ENCODE measurements at places on chromosomes 7 and 10.

GRCh38 chr10:64090865-64091264 lies 569.7 kb downstream of the REEP3 start:
- no peak for DNase-seq

GRCh38 chr7:94410413-94411187 lies 15.9 kb downstream of the COL1A2 start:
- no peak for DNase-seq

GRCh38 chr10:11594589-11595394 lies 16.7 kb downstream of the USP6NL start:
- no peak for DNase-seq

- no peak for DNase-seq
Measured at GRCh38 chr7:36514289-36515243, 124.9 kb downstream of the ANLN start.

DNA sequence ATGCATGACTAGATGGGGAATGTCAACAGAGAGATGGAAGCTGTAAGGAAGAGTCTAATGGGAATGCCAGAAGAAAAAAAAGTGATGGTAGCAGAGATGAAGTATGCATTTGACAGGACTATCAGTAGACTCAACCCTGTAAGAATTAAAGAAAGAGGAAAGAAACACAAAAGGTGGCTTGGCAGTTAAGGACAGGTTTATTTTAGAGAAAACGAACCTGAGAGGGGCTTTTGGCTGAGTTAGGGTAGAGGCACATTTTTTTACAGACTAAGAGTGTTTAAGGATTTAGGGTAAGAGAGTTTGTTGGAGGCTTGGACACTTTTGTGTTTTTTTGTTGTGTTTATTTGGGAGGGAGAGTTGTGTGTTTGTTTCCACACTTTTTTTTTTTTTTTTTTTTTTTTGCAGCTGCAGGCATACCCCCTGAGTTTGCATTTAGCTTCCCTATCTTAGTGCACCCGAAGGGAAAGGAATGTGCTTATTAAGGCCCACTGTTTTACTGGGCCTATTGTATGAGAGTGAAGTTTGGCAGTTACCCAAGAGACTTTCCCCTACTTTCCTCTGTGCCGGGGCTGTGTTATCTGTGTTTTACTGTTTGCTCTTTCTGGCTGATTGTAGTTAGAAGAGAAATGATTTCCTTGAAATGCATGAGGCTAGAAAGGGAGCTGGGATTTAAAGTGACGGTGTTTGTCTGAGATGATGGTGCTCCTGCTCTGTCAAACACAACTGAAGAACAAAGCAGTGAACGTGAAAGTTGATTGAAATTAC lies 32.0 kb downstream of the NPVF start:
- no peak for DNase-seq

DNA sequence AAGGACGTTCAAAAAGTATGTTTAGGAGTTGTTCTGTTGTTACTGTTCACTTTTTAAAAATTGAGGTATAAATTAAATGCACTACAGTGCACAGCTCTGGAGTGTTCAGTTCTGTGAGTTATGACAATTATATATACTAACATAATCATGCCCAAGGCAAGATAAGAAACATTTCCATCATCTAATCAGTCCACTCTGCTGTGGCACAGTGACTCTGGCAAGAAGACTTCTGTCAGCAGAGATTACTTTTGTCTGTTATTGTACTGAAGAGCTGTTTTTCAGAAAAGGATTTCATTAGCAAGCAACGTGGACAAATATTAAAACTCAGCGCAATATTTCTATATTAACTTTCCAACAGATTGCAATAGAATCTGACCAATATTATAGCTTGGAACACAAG lies 32.0 kb downstream of the ICA1 start:
- no peak for DNase-seq

DNA sequence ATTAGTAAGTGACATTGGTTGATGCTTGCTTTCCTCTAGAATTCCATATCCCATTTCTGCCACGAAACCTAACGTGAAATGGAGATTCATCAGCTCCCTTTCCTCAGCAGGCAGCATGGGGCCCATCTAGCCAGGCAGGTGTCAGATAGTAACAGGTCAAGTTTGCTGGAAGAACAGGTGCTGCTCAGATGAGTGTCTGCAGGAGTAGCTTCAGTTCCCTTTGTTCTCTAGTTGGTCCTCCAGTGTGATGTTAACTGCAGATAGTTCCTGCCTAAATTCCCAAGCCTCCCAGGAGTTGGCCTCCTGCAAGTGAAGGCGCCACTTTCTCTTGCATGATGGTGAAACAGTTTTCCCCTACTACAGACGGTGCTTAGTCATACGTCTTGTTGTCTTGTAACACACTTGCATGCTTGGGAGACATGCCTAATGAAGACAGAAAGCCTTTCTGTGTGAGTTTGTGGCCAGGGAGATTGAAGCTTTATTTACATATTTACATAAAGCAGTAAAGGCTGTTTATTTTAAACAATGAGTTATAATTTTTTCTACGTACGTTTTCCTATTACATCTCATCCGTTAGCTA lies 175.4 kb downstream of the CHN2 start:
- DNase-seq, result no peak

DNA sequence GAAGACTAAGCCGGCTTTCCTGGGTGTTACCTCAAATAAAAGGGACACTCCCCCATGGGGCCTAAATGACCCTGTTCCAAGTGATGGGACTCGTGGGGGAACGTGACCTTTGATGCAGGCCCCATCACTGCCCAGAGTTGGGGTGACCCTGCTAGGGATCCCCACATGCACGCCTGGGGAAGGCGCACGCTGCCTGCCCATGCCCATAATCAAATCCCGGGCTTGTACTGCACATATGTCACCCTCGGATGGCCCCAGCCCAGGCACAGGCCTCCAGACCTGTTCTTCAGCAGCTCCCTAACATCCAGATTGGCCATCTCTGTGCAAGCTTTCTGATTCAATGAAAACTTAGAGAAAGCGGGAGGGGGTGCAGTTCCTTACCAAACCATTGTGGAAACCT lies 14.7 kb downstream of the EBF3 start:
- DNase-seq, result no peak

- DNase-seq, result no peak
Measured at GRCh38 chr7:34044306-34044643, 138.9 kb downstream of the BMPER start.

DNA sequence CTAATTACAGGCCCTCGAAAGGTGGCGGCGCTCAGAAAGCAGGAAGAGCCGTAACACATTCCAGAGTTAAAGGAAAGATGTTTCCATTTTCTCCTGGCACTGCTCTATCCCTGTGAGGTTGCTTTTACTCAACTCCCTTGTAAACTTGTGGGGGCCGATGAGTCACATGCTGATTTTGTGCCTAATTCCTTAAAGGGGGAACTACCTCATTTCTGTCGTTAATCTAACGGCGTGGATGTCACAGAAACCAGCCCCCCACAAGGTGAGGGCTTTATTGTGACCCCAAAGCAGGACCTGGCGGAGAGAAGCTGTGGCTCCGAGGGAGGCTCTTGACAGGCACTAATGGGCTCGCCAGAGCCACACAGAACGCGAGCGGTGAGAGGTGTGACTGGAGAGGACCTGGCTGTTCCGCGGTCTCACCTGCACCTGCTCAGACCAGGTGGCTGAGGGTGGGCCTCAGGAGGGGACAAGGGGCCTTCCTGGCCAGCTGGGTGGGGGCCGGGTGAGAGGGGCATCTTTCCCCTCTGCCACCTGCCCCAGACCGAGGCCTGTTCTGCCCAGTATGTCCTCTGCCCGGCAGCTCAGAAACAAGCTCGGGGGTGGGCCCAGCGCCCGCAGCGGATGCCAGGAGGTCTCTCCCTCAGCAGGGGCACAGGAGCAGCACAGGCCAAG lies 50.9 kb downstream of the CALML3 start:
- DNase-seq, result no peak

DNA sequence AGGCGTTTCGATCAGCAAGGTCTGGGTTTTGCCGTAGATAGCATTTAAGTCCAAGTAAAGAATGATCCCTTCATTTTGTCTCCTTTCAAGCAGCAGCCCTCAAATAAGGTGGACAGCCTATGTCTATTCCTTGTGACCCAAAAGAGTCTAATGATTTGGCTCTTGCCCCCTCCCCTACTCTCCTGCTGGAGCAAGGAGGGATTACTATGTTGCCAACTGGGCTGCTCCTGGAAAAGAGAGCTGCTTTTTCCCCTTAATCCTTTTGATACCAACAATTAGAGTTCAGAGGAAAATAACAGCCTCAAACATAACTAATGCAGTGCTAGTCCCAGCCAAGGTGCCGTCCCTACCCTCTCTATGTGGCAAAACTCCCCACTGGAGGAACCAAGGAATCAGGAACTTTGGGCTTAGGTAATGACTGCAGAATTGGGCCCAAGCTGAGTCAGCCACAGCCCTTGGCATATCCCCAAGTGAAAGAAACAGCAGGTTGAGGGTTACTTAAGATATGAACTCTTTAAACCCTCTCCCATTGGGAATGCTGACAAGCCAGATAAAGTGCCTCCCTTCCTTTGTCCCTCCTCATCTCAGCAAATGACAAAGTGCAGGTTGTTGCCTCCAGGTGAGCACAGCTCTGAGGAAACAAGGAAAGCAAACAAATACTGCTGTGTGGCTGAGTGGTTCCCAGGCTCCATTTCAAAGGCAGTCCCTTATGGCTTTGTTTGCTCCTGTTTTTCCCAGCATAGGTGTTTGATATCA lies 643.7 kb downstream of the INHBA start:
- DNase-seq, result no peak

GRCh38 chr7:44977959-44978335 lies 868 bp downstream of the MYO1G start:
- DNase-seq, result no peak

DNA sequence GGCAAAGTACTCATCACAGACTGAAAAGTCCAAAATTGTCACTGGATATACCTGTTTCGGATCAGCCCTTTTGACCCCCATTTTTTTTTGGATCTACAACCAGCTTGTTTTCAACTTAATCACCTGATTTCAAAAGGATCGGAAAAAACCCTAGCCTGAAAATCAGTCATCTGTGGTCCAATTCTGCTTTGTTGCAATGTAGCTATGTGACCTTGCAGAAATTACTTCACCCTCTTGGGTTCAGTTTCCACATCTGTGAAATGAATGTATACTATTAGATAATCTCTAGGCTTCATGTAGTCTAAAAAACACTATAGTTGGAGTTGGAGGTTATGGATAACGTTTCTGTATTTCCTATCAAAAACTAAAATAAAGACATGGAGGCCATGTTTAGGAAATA lies 37.1 kb downstream of the STEAP4 start:
- no peak for DNase-seq

- DNase-seq, result no peak
Measured at GRCh38 chr7:69839782-69840181, 241.5 kb downstream of the AUTS2 start.

DNA sequence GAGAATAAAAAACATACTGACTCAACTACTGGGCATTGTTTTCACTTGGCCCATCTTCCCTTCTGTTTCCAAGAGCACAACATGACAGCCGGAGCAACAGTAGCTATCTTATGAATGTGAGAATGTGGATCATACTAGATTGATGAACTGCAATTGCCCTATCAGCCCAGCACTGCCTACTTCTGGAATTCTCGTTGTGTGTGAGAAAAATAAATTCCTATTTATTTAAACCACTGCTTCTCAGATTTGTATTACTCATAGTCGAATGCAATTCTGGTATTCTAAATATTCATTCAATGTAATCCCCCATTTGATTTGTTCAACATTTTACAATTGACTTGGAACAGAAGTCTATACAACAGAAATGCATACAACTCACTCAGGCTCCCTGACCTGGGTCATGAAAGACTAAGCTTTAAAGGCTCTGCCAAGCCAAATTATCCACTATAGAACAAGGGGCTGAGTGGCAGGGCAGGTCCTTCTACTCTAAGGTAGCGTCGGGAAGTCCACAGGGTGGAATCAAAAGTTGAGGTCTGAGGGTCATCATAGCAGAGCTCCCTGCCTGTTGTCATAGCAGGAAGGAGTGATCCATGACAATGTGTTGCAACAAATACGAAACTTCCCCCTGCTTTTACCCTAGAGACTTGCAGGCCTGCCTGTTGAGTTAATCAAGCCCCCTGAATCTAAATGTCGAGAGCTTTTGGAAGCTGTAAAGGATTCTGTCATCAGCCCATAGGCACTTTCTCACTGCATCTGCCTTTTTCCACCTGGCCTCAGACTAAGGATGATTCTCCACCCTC lies 12.4 kb upstream of the JAZF1 start:
- DNase-seq, result no peak

- no peak for DNase-seq
Measured at GRCh38 chr7:29500719-29501118, 62.9 kb upstream of the PRR15 start.

GRCh38 chr7:82241356-82241755 lies 202.2 kb downstream of the CACNA2D1 start:
- no peak for DNase-seq

GRCh38 chr10:33334805-33335550 lies 511 bp upstream of the NRP1 start:
- DNase-seq, result peak; percentile 5

DNA sequence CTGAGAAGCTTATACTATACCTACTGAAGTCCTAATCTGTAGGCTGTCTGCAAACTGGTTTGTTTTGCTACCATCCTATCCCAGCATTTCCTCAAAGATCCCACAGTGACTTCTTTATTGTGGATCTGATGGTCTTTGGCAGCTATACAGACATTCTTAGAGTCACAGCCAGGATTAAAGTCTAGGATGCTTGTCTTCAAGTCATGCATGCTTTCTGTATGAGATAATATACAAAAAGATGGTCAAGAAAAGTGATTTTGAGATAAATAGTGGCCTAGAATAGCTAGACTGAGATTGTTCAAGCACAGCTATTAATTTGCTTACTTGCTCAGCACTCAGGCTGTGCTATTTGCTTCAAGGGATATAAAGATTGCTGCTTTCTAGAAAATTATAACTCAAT lies 454.4 kb downstream of the AUTS2 start:
- DNase-seq, result no peak

- no peak for DNase-seq
Measured at GRCh38 chr7:157348548-157348947, 11.7 kb downstream of the DNAJB6 start.

DNA sequence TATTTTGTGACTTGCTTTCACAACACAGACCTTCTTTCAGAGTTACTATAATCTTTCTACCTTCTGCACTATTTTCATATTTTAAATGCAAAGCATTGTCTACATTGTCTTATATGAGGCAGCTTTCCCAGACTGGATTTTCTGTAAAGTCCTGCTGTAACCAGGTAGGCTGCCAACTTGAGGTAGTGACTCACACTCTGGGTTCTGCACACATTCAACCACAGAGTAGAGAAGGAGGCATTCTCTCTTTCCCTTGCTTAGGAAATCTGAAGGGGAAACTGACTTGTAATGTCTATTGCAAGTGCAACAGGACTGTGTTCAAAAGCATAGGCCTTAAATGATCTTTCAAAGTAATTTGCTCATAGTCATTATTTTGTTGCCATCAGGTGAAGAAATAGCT lies 461.4 kb downstream of the GRM8 start:
- no peak for DNase-seq

- DNase-seq, result no peak
Measured at GRCh38 chr7:28328822-28329660, 83.3 kb upstream of the CREB5 start.

- DNase-seq, result no peak
Measured at GRCh38 chr10:28761084-28761846, 83.9 kb downstream of the BAMBI start.
